ENCODE measurements at places on chromosomes 12 and 14. TPM values are rescaled to one million over a fixed set of nuclear protein-coding genes. Genes with fewer than 3 reads are reported as not detected.

DNA sequence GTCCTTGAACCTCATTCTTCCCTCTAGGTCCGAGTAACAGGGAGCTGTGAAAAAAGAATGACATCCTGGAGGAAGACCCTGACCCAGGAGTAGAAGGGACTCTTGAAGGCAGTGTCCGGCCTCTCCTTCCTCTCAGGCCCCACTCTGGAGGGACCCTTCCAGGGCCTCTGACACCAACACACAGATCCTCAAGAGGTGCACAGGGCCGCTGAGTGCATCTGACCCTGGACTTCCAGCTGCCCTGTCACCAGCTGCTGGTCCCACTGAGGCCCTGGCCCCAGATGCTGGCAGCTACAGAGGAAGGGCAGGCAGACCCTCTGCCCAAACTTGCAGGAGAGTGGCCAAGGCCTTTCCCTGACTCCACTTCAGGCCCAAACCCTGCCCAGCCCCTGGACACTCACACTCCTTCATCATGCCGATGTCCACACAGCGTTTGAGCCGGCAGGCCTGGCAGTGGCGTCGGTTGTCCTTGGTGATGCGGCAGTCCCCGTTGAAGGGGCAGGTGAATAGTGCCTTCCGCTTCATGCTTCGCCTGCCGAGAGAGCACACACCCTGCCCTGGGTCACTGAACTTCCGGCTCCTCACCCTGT is 40.1 kb downstream of the VDR start:
- H3K27me3 ChIP-seq = no peaks in the 10 kb centered on the region
- no peak overlapping the region for H3K4me3 ChIP-seq
- H3K4me1 ChIP-seq = peaks cover 19% of the 10 kb centered on the region

DNA sequence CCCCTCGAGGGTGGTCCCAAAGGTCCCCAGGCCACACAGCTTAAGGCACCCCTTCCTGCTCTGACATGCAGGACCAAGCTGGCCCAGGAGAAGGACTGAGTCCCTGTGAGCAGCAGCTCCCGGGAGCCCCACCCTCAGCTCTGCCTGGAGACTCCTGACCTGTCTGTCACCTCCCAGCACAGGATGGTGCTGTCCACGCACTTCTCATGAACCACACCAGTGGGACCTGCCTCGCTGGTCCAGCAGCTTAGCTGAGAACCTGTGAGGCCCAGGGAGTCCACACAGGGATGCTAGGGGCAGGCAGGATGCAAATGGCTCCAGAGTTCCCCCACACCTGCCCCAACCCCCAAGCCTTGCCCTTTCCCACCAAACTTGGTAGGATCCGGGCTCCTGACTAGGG is 27.7 kb downstream of the CCDC85C start:
- no peak overlapping the region for H3K4me3 ChIP-seq
- no peak for DNase-seq
- H3K36me3 ChIP-seq = no peaks in the 10 kb centered on the region
- no peak overlapping the region for H3K27ac ChIP-seq

DNA sequence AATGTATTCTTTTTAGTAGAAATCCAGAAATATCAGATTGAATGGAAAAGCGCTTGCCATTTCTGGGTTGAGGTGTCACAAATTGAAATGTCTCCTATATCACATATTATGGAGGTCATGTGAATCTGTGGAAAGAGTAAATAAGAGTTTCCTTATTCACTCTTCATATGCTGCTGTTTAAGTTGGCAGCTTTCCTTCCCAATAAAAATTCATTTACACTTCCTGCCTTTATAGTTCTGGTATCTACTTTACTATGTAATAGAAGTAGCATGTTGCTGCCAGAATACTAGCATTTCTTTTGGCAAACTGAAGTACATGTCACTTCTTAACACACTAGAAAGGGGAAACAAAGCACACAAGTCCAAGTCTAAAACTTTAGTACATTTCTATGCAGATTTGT is 60.8 kb downstream of the SDR9C7 start:
- no peaks in the 10 kb centered on the region for H3K36me3 ChIP-seq
- no peak for DNase-seq
- H3K4me1 ChIP-seq = no peaks in the 10 kb centered on the region
- no peak overlapping the region for H3K4me3 ChIP-seq
- no peaks in the 10 kb centered on the region for H3K27me3 ChIP-seq

- no peak for DNase-seq
- no peak overlapping the region for H3K4me3 ChIP-seq
- no peaks in the 10 kb centered on the region for H3K27me3 ChIP-seq
Measured at GRCh38 chr12:99024870-99025269, 379.8 kb downstream of the APAF1 start.

- no peaks in the 10 kb centered on the region for H3K27me3 ChIP-seq
- H3K4me3 ChIP-seq = no peak overlapping the region
- H3K27ac ChIP-seq = peak overlapping the region; percentile 85
- H3K36me3 ChIP-seq = no peaks in the 10 kb centered on the region
Measured at GRCh38 chr12:14981049-14981448, 8.2 kb downstream of the PDE6H start.

The CLMN gene
- 16.2 TPM for total RNA-seq

The RFX4 gene
- total RNA-seq = not detected

The NTN4 gene
- total RNA-seq = 482 TPM

The RAD9B gene
- 0.67 TPM for total RNA-seq
